ENCODE measurements at places on chromosomes 2 and 18. TPM values are rescaled to one million over a fixed set of nuclear protein-coding genes. Genes with fewer than 3 reads are reported as not detected.

GNAL gene
- 1.6 TPM for polyA plus RNA-seq

ATOH8 gene
- polyA plus RNA-seq = 5.9 TPM

IL36A gene
- 243 TPM for polyA plus RNA-seq

KIAA2012 gene
- not detected for polyA plus RNA-seq

IDH1 gene
- 59.6 TPM for polyA plus RNA-seq

L3MBTL4 gene
- polyA plus RNA-seq = 2.0 TPM

GKN2 gene
- polyA plus RNA-seq = 2.6 TPM

OSR1 gene
- 1.7 TPM for polyA plus RNA-seq

RAPH1 gene
- 3.8 TPM for polyA plus RNA-seq

TCF23 gene
- polyA plus RNA-seq = not detected

KCNIP3 gene
- polyA plus RNA-seq = 2.2 TPM

ID2 gene
- 23.1 TPM for polyA plus RNA-seq

UGT1A8 gene
- polyA plus RNA-seq = 2.8 TPM

TBR1 gene
- not detected for polyA plus RNA-seq

MYO1B gene
- polyA plus RNA-seq = 25.6 TPM

ABCA12 gene
- 1.0 TPM for polyA plus RNA-seq

NLRC4 gene
- 0.12 TPM for polyA plus RNA-seq

PJVK gene
- 5.2 TPM for polyA plus RNA-seq

GALNT13 gene
- 0.02 TPM for polyA plus RNA-seq

PROM2 gene
- 56.0 TPM for polyA plus RNA-seq

KCNK3 gene
- 0.76 TPM for polyA plus RNA-seq

ITGB6 gene
- 9.1 TPM for polyA plus RNA-seq

HDHD2 gene
- polyA plus RNA-seq = 13.1 TPM

CD8B2 gene
- polyA plus RNA-seq = 0.06 TPM

AGXT gene
- polyA plus RNA-seq = not detected

SALL3 gene
- not detected for polyA plus RNA-seq

RND3 gene
- 47.6 TPM for polyA plus RNA-seq

DCDC2C gene
- polyA plus RNA-seq = 0.04 TPM

ARL4C gene
- polyA plus RNA-seq = 16.3 TPM

POU3F3 gene
- 0.08 TPM for polyA plus RNA-seq

ST8SIA5 gene
- polyA plus RNA-seq = 0.02 TPM

RIT2 gene
- polyA plus RNA-seq = not detected

COBLL1 gene
- polyA plus RNA-seq = 27.9 TPM

SAG gene
- not detected for polyA plus RNA-seq

CFAP65 gene
- 0.01 TPM for polyA plus RNA-seq

ZEB2 gene
- polyA plus RNA-seq = 3.7 TPM

PCARE gene
- polyA plus RNA-seq = 0.07 TPM

TUBA3E gene
- polyA plus RNA-seq = not detected

LTBP1 gene
- polyA plus RNA-seq = 13.9 TPM

CLIP4 gene
- polyA plus RNA-seq = 16.8 TPM

INHA gene
- 0.71 TPM for polyA plus RNA-seq

TUBB6 gene
- polyA plus RNA-seq = 183 TPM

RBMS1 gene
- polyA plus RNA-seq = 23.6 TPM

PRPF40A gene
- polyA plus RNA-seq = 26.1 TPM

REG3A gene
- polyA plus RNA-seq = not detected

TEX44 gene
- polyA plus RNA-seq = not detected

OSBPL6 gene
- 0.73 TPM for polyA plus RNA-seq

RAMP1 gene
- polyA plus RNA-seq = 7.5 TPM

PARD3B gene
- 1.2 TPM for polyA plus RNA-seq

OSBPL1A gene
- polyA plus RNA-seq = 10.8 TPM

ADAM23 gene
- polyA plus RNA-seq = 2.3 TPM

ASPRV1 gene
- 0.45 TPM for polyA plus RNA-seq

HRH4 gene
- polyA plus RNA-seq = 0.01 TPM

REG3G gene
- not detected for polyA plus RNA-seq

MRPL30 gene
- 20.4 TPM for polyA plus RNA-seq

ALPP gene
- not detected for polyA plus RNA-seq

LRRC30 gene
- not detected for polyA plus RNA-seq
